ENCODE measurements at places on chromosomes 6 and 20. TPM values are rescaled to one million over a fixed set of nuclear protein-coding genes. Genes with fewer than 3 reads are reported as not detected.

PAX1 gene
- total RNA-seq: 0.43 TPM

HLA-F gene
- total RNA-seq: 2.8 TPM

ZNF391 gene
- 8.4 TPM for total RNA-seq

MAP1LC3A gene
- total RNA-seq: 85.2 TPM

ADGRF5 gene
- 0.58 TPM for total RNA-seq

PI16 gene
- total RNA-seq: not detected

RUNX2 gene
- 6.0 TPM for total RNA-seq

HLA-DPB1 gene
- 10.9 TPM for total RNA-seq

TNFRSF6B gene
- not detected for total RNA-seq

PPP1R3G gene
- total RNA-seq: 0.45 TPM

TOMM34 gene
- 58.2 TPM for total RNA-seq

GPLD1 gene
- total RNA-seq: 3.8 TPM

MROH8 gene
- total RNA-seq: 4.8 TPM

NNAT gene
- 114 TPM for total RNA-seq

CST5 gene
- 0.79 TPM for total RNA-seq

SLC22A16 gene
- not detected for total RNA-seq

CD40 gene
- 1.5 TPM for total RNA-seq

SLPI gene
- 73.6 TPM for total RNA-seq

MYB gene
- 4.7 TPM for total RNA-seq

HTR1E gene
- total RNA-seq: 0.52 TPM

XKR7 gene
- total RNA-seq: 4.9 TPM

PARD6B gene
- 27.7 TPM for total RNA-seq

ECT2L gene
- total RNA-seq: 0.07 TPM

CDH26 gene
- total RNA-seq: 3.6 TPM

SNAI1 gene
- total RNA-seq: 30.8 TPM

VNN1 gene
- total RNA-seq: 1.3 TPM

MOXD1 gene
- 3.7 TPM for total RNA-seq

RALY gene
- 200 TPM for total RNA-seq

GTSF1L gene
- total RNA-seq: not detected

KIF25 gene
- total RNA-seq: not detected

HFE gene
- total RNA-seq: 2.6 TPM

ANKRD66 gene
- 0.34 TPM for total RNA-seq

KHDRBS2 gene
- 3.9 TPM for total RNA-seq

TCF15 gene
- total RNA-seq: 0.94 TPM

LY6G5C gene
- 2.0 TPM for total RNA-seq

PLG gene
- 0.46 TPM for total RNA-seq

TXNDC5 gene
- 94.9 TPM for total RNA-seq

BTNL2 gene
- total RNA-seq: not detected

MTO1 gene
- 28.3 TPM for total RNA-seq

PDYN gene
- total RNA-seq: 0.19 TPM

EXOC2 gene
- total RNA-seq: 22.9 TPM

NMBR gene
- 0.22 TPM for total RNA-seq

MRAP2 gene
- total RNA-seq: 0.74 TPM

TCP1 gene
- 206 TPM for total RNA-seq

HS3ST5 gene
- total RNA-seq: 3.6 TPM

C6orf15 gene
- total RNA-seq: not detected
